ENCODE measurements at places on chromosomes 4 and X.
A peak's percentile ranks its signal among the peaks of the same experiment; 100 is the strongest.

DNA sequence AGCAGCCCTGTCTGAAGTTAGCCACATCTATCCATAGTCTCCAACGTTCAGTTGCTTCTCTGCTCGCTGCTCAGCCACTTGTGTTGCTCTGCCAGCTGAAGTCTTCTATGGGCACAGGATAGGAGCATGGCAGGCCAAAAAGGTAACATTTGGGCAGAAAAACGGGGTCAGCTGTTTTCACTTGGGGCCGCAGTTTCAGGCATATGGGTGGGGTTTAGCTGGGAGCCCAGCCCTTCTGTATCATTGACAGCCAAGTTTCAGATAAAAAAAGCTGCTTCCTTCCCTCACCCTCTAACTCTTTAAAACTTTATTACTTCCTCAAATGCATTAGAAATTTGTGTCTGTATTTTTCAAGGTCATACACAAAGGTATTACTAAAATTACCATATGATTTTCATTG, 18.4 kb upstream of the MANBA start:
- DNase-seq: no peak

- DNase-seq: peak; percentile 30
These were observed 157.1 kb upstream of the FTHL17 start for GRCh38 chrX:31228909-31229308.

- DNase-seq: peak; percentile 53
These were observed 10.3 kb downstream of the RTL5 start for GRCh38 chrX:72121383-72121782.

GRCh38 chr4:76804096-76804495, 93.8 kb downstream of the SOWAHB start:
- DNase-seq: no peak
